ENCODE measurements at places on chromosomes 4 and X.

DNA sequence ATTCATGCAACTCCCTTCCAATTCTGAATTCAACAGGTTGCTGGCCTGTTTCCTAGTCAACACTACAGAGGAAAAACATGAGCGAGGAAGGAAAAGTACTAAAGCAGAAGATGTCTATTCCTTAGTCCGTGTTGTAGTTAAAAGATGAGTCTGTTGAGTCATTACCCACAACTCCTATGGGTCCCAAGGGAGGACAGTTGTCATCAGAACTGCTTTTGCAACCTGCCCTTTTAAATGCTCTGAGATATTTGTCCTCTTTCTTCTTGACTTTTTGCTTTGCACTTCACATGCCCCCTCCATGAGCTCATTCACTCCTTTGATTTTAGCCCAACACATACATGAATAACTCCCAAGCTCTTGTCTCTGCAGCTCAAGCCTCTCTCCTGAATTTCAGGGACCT, 119.2 kb downstream of the CORIN start:
- DNase-seq = no peak

- DNase-seq = no peak
These were observed 21.6 kb downstream of the SETD7 start for GRCh38 chr4:139534287-139534950.

- DNase-seq = no peak
These were observed 455.5 kb downstream of the STIM2 start for GRCh38 chr4:27316176-27316575.

DNA sequence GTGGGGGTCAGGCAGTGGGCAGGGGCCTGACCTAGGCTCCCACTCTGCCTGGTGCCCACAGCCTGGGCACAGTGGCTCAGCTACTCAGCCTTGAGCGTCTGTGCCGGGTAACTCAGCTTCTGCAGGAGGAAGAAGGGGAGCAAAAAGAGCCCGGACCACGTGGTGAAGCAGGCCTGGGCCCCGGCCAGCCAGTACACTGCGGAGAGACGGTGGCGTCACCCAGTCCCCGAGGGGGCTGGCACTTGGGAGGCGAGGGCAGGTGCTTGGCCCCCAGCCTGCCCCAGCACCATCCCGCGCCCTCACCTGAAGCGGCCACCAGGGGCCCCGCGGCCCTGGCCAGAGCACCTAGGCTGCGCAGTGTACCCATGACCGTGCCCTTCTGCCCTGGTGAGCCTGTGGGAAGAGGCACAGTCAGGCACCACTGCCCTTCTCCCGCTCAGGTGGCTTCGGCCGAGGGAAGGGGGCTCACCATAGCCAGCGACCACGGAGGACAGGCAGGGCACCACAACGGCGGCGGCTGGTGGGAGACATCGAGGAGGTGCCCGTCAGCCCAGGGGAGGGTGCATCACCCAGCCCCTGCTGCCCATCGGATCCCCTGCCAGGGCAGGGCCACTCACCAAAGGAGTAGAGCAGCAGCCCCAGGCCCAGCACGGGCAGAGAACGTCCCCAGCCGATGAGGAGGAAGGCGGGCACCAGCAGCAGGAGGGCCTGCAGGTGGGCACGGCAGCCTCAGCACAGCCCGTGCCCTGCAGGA, 32.3 kb downstream of the NOP14 start:
- DNase-seq = no peak

- DNase-seq = no peak
These were observed 78.8 kb upstream of the BANK1 start for GRCh38 chr4:101711590-101712260.

GRCh38 chrX:106331606-106332005, 163.5 kb downstream of the PWWP3B start:
- no peak for DNase-seq

DNA sequence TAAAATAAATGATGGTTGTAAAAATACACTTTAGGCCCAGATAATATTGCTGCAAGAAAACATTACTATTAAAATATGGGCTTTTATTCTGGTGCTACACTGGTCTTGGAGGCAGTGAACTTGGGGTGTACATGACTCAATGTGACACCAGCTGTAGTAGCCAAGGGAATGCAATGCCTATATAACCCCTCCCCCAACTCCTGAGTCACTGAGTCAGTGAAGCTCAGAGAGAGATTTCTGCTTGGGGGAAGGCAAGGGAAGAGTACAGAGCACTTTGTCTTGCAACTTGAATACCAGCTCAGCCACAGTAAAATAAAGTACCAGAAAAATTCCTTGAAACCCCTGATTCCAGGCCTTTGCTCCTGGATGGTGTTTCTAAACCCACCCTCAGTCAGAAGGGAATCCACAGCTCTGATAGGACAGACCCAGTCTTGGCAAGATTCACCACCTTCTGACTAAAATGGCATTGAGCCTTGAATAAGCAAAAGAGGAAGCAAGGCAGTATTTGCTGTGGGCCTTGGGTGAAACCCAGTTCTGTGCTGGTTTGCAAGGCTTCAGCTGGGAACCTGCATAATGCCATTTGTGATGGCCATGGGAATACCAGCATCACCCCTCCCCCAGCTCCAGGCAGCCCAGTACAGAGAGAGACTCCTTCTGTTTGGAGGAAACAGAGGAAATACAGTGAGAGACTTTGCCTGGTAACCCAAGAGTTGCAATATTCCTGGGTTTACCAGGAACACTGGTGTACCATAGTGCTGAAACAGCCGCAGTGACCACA, 209.9 kb downstream of the IQCM start:
- DNase-seq = no peak

DNA sequence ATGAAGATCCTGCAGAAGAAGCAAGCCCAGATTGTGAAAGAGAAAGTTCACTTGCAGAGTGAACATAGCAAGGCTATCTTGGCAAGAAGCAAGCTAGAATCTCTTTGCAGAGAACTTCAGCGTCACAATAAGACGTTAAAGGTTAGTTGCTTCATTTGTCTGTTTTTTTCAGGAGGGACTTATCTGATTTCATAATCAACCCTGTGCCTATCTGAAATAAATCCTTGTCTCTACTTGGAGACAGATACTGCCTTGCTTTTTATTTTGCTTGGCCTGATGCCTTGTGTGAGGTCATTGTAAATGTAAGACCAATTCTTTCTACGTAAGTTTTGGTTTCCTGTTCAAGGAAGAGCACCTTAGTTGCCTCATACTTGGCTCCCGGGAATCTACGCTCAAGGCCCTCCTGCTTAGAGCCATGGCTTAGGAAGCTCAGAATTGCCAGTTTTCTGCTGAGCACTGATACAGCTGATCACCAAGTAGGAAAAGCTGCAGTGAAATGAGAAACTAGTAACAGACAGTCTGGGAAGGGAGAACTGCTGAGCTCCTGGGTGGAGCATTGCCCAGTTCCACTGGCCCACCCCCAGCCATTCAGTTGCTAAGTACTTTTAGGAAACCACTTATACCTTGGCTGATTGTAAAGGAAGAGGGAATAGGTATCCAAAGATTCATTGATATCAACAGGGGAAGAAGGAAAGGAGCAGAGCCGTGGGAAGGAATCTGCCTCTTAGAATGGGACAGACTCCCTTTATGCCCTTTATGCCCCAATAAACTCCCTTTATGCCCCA, 41.8 kb downstream of the RBBP7 start:
- DNase-seq = no peak

DNA sequence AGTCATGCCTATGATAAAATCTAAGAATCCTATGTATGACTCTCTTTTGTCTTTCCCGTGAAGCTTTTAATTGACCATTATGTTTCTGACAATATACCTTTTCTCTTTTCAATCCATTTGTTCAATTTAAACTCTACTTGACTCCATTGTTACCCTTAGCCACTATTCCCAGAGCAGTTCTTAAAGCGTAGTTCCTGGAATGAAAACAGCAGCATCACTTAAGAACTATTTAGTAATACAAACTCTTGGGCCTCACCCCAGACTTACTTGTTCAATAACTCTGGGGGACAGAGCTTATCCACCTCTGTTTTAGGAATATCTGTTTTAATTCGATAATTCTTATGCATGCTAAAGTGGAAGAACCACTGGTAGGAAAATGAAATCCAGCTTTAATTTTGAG, 358.4 kb downstream of the PRR32 start:
- no peak for DNase-seq

- DNase-seq = no peak
These were observed 72.6 kb downstream of the FHDC1 start for GRCh38 chr4:153008578-153009199.

DNA sequence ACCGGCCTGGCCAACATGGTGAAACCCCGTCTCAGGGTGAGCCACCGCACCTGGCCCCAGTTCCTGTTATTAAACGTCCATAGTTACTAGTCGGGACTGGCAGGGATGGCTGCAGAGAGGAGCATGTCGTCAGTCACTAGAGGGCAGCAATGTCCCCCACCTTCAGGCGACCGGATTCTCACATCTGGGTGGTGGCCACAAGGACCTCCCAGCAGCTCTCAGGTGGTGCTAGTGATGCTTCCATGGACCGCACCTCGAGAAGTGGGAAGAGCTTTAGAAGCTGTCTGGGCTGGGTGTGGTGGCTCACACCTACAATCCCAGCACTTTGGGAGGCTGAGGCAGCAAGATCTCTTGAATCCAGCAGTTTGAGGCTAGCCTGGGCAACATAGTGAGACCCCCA, 13.3 kb upstream of the IL3RA start:
- no peak for DNase-seq

DNA sequence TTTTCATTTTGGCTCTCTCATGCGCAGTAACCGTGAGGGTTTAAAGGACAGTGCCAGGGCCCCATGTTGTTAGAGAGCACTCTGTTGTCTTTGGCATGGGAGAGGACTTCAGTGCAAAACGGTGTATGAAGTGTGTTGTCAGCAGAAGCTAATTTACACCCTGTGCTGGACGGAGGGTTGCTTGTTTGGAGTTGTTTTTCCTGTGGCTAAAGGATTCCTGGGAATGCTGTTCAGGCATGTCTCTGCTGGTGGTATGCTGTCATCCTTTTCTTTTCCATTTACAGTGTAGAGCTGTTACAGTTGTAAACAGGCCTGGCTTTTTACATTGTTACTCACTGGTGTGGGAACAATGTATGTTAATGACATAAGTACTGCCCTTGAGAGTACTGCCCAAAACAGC, 206.3 kb downstream of the CBR4 start:
- no peak for DNase-seq

- no peak for DNase-seq
These were observed 239.0 kb downstream of the PDGFC start for GRCh38 chr4:156732634-156733033.

DNA sequence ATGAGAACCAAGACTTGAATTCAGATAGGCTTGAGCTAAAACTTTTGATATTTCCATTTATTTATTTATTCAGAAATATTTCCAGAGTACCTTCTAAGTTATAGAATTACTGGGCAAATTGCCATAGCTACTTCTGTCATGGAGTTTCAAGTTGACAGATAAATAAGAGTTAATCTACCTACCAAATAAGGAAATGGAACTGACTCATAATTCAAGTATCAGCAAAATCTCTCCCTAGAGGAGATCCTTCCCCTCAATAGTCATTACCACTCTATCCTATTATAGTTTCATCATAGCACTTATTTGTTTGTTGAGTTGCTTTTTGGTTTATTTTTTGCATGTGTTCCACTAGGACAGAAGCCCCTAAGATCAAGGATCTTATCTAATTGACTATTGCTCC, 48.8 kb upstream of the CCSER1 start:
- no peak for DNase-seq

DNA sequence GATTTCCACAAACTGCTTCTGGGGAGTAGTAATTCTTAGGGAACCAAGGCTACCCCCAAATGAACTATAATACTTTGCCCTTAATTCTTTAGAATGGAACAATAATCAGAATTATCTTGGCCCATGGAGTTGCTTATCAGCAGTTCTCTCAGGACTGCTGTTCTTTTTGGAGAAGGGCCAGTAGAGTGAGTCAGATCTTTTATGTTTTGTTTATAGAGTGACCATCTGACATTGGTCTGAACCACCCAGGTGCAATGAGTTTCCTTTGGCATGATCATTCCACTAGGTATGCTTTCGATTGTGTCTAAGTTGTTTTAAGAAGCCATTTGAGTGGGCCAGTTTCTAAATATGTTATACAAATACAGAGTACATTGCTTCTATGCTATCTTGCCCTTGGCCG, 31.8 kb downstream of the PRRG1 start:
- no peak for DNase-seq

- DNase-seq = peak; percentile 57
These were observed at the start of gene BEX4 for GRCh38 chrX:103214870-103215424. Gene BEX4, plus strand, starts transcription at chrX:103215108. Its CDS starts 1,046 bp downstream, at chrX:103216154.

- DNase-seq = no peak
These were observed 331.9 kb downstream of the PACRGL start for GRCh38 chr4:21032089-21032645.

GRCh38 chr4:161496-162284, 37.4 kb downstream of the ZNF718 start:
- DNase-seq = no peak

DNA sequence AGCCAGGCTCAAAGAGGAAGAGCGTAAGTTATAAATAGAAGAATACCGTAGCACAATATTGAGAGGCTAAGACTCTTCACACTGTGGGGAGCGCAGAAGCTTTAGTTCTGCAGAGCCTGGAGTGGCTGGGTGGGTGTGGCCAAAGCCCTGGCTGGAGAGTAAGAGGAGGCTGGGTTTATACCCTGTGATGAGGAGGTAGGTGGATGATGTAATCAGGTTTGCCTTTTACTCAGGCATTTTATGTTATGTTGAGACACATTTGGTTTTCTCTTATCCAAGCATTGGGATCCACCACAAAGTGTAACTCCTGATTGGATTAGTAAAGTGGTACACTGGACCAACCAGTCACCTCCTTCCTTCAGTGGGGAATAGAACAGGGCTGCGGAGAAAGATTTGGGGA, 13.9 kb downstream of the CDS1 start:
- no peak for DNase-seq

- DNase-seq = no peak
These were observed 94.9 kb upstream of the WDR17 start for GRCh38 chr4:175970724-175971123.

- DNase-seq = no peak
These were observed 33.1 kb upstream of the ANXA10 start for GRCh38 chr4:168059251-168059650.

DNA sequence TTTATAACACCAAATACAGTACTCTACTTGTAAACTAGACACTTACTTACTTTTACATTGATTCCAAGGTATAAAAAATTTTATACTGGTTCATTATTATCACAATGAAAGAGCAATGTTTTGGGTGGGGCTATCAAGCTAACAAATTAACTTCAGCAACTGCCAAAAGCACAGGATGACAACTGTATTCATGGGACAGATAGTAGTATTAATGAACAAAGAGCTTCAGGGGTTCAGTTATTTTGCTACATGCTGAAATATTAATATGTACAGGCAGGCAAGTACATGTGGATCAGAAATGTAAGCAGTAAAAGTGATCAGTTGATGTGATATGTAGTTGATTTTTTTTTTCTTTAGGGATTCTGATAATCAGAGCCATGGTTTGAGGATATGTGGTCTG, 112.9 kb downstream of the NAA11 start:
- no peak for DNase-seq

GRCh38 chr4:175705407-175705806, 106.7 kb downstream of the GPM6A start:
- DNase-seq = no peak

GRCh38 chr4:109389369-109390114, 44.1 kb upstream of the SEC24B start:
- no peak for DNase-seq

DNA sequence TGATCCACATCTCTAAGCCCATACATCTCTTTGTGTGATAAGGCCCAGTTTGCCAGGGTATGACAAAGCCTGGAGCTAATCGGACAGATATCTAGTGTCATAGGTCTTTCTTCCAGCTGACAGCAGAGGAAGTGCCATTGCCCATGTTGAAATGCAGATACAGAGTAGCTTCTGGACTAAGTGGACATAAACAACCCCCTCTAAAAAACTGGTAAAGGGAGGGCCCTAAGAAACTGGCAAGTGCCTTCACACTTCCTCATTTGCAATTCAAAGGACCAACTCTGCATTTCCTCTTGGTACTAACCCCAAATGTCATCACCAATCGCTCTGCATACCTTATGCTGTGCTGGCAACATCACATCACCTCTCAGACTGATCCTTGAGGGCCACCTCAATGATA, 20.8 kb downstream of the ARHGEF6 start:
- no peak for DNase-seq
